ENCODE measurements at places on chromosomes 12 and 14.

GRCh38 chr12:22101749-22102243 is 55.8 kb downstream of the CMAS start:
- DNase-seq = no peak

GRCh38 chr14:94451826-94452225 is 774 bp downstream of the SERPINA11 start:
- DNase-seq = no peak

- peak; percentile 24 for DNase-seq
Measured at GRCh38 chr14:72291908-72292688, 359.9 kb downstream of the RGS6 start.

GRCh38 chr14:26526137-26526536 is 71.7 kb downstream of the NOVA1 start:
- DNase-seq = no peak

DNA sequence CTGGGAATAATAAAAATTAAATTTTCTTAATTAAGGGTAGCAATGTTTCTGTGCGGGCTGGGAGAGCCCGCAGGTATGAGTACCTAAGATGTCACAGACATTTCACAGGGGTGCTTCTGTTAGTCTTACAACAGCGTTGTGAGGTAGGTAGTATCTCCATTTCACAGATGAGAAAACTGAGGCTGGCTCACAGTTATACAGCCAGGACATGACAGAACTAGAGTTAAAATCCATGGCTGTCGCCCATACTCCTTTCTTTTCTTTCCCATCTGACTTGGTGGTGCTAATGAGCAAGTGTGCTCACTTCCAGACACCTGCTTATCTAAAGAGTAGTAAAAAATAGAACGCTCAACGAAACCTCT is 2.1 kb downstream of the BMAL2 start:
- DNase-seq = no peak

DNA sequence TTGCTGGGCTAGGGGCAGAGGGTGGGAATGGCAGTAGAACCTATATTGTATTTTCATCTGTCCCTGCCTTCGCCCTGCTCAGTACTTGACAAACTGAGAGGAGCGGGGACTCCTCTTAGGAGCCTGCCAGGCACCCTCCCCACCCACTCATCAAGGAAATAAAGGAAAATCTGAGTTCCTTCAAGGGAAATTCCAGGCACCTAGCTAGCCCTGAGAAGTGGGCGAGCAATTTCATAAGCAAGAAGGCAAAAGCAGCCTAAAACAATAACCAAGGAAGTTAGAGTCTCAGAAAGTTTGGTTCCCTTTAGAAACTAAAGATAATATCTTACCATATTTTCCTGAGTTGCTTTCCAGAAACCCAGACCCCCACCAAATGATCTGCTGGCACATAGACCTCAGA is 10.6 kb upstream of the PLEKHD1 start:
- no peak for DNase-seq

DNA sequence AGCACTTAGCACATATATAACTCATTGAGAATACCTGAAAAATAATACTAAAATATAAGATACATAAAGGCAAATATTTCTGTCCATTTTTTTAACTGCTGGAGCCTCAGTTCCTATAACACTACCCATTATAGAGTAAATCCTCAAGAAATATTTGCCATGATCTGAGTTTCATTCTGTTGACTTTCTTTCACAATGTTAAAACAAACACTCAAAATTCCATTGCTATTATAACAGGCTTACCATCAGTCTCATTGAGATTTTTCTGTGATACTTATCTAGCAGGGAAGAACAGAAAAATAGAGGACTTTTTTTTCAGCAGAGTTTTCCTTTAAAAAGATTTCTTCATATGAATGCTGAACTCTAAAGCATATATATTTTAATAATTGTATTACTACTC is 24.5 kb downstream of the LMO3 start:
- peak; percentile 23 for DNase-seq

GRCh38 chr14:87810711-87811110 is 182.3 kb downstream of the GALC start:
- DNase-seq = no peak

DNA sequence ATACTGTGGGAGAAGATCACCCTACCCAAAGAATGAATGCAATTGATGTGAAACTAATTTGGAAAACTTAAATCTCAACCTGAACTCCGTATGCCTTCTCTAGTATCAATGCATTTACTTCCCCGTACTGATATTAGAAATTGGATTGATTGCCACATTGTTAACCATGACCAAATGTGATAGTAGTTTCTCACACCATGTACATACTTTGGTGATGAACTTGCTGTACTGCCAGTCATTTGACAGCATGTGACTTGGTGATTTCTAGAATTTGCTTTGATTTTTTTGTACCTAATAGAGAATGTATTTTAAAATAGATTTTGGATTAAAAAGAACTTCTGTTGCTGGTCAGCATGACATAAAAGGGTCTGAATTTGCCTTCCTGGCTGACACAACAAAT is 579.8 kb upstream of the TMEM132C start:
- no peak for DNase-seq

GRCh38 chr12:84929501-84929900 is 16.9 kb upstream of the SLC6A15 start:
- DNase-seq = no peak

DNA sequence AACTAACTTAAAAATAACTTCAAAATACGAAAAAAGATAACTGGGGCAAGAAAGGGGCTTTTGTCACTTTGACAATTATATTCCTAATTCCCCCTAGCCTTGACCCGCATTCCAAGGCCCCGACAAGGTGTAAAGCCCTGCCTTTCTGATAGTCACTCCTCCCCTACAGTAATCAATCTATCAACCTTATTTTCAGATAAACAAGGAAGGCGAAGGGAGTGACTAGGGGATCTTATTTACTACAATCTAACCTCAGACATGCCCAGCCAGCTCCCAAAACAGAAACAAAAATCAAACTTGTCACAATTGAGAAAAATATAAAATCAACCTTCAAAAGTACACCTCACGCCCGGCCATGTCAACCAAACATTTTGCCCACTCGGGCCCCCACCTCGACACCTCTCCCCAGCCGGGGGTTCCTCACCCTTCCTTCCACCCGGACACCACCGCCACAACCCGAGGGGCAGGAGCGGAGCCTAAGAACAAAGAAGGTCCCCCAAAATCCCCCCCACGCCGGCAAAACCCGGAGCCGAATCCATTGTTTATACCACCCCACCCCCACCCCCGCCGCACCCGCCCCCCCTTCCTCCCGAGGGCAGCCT is 562 bp downstream of the ZFYVE1 start:
- no peak for DNase-seq

DNA sequence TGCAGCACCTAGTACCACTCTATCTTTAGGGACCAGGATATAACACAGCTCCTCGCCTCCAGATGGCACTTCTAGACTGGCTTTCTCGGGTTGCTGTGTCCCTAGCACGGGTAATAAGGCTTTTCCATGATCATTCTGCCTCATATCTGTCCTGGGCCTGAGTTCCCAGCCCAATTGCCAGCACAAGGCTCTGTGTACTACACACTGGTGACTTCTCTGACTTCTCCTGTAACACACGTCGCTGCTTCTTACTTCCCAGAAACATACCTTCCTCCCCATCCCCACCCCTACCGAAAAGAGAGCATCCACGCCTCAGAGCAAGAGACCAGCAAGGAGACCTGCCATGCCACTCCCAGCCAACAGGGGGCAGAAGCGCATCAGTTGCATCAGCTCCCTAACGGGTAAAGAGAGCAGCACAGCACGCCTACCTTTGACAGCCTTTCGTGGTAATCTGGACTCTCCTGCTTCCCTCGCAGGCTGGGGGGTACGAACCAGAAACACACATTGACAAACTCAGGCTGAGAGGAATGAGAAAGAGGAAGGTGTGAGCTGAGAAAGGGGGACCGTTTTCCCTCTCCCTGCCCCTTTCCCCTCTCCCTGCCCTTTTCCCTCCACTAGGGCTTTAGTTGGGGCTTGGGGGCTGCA is 21.2 kb upstream of the ZNF740 start:
- DNase-seq = peak; percentile 77

GRCh38 chr14:72612041-72612440 is 281.9 kb downstream of the DPF3 start:
- no peak for DNase-seq

DNA sequence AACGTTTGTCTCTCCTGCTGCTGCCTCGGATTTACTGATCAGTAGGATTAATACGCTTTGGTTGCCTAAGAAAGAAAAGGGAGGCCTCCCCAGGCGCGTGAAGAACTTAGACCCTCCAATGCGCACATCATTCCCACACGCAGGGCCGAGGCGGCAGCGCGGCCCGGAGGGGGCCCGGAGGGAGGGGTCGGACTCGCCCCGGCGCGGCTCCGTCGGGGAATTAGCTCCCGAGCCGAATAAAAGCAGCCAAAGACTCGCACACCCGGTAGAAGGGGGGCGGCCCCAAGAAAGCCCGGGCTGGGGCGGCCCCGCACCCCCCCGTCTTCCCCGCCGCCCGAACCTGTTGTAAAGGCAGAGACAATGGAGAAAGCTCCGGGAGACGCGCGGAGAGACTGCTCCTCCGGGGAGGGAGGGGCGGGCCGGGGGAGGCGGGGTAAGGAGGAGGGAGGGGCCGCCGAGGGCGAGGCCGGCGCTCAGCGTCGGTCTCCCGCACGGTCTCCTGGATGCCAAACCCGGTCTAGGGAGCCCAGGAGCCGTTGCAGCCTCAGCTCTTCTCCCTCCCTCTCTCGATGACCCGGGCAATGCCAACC is at the start of gene NELL2:
NELL2 (minus strand) TSS at position 362 of the 590 bp plus-strand sequence. CDS start 446 bp downstream, outside the sequence.
- DNase-seq = no peak

DNA sequence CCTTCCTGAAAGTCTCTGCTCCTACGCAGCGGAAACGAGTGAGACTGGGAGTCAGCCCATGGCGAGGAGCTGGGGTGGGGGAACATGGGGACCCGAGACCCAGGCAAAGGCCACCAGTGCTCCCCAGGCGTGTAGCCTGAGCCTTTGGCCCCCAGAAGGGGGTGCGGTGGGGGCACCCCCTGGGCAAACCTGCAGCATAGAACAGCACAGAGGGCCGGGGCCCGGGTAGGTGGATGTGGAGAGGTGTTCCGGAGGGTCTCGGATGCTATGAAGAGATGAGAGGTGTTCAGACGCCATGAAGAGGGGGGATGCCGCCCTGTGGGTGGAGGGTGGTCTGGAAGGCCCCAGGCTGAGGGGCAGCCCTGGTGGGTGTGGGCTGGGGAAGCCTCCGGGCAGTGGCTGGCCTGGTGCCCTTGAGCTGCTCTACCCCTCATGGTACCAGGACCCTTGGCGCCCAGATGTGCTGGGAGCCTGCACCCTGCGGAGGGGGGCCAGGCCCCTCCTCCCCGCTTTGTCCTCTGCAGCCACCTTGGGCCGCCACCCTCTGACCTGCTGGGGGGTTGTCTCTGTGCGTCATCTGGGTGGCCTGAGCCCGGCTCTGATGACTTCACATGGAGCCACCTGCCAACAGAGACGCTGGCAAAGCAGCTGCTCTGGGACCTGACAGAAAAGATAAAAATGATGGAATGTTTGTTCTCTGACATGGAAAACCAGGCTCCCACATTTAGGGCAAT is 83.4 kb downstream of the KIF26A start:
- no peak for DNase-seq

DNA sequence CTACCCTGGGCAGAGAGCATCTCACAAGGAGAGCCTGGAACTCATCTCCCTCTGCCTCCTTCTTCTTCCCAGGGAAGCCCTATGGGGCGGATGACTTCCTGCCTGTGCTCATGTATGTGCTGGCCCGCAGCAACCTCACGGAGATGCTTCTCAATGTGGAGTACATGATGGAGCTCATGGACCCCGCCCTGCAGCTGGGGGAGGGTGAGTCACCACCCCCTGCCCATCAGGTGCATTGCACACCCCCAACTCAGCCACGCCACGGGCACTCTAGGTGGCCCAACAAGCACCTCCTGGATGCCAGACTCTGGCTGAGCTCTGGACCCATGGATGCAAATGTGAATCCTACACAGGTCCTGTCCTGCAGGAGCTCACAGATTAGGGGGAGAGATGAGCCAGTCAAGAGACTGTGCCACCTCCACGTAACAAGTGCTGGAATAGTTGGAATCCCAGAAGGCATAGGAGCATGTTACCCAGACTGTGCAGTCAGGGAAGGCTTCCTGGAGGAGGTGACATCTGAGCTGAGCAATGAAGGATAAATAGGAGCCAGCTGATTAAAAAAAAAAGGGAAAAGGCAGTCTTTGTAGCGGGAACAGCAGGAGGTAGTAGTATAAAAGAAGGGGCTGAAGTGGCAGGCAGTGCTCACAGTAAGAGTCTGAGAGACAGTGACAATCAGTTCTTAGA is 71.9 kb downstream of the LGMN start:
- DNase-seq = no peak

DNA sequence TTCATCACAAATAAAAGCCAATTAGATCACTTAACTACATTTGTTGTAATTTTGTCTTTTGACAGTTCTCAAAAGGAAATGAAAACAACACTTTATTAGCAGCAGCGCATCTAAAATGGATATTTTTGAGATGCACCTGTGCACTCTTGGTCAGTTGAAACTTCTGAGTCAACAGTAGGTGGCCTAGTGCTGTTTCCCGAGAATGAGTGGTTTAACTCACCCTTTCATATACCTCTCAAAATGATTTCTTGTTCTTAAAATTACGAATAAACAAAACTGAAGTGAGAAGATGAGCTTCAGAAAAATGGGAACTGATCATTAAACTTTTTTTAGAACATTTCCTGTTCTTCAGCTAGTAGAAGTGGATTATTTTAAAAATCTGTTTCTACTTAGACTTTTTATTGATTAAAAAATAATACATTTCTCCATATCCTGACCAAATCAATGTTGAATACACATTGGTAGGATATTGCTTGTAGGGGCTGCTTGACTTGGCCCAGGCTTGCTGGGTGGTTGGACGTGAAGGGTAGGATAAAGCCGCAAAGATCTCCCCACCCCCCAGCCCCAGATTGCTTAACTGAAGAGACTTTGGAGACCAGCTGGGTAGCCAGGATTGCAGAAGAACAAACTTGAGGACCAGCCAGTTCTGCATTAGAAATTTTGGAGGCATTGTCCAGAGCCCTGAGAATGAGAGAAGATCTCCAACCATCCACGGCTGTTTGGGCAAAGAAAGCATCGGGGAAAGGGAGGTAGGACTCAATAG is 22.3 kb upstream of the STK38L start:
- DNase-seq = no peak

- no peak for DNase-seq
Measured at GRCh38 chr12:102622618-102623017, 142.3 kb upstream of the IGF1 start.

DNA sequence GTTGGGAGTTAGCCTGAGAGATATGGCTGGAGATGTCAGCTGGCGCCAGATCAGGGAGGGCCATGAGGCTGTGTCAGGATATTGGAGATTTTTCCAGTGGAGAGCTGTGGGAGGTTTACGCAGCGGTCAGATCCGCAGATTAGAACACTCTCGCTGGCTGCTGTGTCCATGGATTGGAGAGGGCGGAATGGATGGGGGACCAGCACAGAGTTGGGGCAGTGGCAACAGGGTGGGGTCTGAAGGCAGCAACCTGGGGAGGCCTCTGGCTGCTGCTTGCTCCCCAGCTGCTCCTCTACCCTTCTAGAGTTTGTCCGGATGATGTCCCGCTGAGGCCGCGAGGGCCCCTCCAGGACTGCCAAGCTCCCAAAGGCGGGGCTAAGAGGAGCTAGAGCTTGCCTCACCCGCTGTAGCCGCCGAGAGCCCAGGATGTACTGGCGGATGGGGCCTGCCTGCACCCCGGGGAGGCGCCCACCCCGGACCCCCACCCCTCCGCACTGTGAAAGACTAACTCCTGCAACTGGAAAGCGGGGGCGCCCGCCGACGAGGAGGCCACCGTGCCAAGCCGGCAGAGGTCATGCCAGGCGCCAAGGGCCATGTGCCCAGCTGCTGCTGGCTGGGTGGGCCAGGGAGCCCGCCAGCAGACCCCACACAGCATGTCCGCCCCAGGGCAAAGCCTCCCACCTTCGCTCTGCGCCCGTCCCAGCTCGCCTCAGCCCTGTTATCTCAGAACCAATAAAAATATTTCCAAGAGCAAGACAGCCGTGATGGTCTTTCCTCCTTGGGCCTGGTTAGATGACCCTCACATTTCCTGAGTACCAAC is 20.2 kb upstream of the MLEC start:
- DNase-seq = no peak
